Thoracic aorta (tissue), 2 donors: ENCODE measurements at places on chromosomes 1 and 21. TPM values are rescaled to one million over a fixed set of nuclear protein-coding genes. Genes with fewer than 3 reads are reported as not detected.

DNA sequence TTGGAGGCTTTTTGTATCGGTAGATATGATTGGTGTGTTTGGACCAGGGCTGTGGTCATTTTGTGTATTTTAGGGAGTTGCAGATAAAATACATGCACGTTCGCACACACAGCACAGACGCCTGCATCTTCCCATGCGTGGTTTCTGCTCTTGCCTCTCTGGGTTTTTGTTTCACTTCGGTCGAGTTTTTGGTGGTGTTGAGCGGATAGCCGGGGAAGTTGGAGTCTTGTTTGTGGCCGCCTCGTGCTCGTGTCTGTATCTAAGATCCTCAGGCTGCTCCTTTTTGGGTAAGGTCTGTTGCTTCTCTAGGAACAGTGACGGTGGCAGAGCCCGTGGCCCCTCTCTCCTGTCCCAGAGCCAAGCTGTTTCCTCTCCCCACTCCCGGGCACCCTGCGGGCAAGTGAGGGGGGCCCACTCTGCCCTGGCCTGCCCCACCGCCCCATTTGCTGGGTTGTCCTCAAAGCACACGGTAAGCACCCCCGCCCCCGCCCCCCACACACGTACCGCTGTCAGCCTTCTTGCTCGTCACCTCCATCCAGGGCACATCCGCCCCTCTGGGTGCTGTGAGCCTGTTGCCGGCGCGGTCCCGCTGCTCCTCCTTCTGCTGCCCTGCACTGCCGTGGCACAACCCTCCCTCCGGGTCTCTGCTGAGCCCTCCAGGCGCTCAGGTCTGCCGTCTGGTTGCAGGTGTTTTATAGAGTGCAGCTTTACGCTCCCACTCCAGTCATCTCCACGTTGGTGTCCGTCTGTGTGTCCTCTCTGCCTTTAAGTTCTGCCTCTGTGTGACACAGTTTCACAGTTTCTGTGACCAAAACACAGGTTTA lies 51.9 kb downstream of the AGPAT3 start:
- no peak overlapping the region for H3K27ac ChIP-seq
- peak overlapping the region; percentile 42 for H3K4me3 ChIP-seq
- H3K4me1 ChIP-seq, result no peaks in the 10 kb centered on the region
- H3K36me3 ChIP-seq, result no peaks in the 10 kb centered on the region

DNA sequence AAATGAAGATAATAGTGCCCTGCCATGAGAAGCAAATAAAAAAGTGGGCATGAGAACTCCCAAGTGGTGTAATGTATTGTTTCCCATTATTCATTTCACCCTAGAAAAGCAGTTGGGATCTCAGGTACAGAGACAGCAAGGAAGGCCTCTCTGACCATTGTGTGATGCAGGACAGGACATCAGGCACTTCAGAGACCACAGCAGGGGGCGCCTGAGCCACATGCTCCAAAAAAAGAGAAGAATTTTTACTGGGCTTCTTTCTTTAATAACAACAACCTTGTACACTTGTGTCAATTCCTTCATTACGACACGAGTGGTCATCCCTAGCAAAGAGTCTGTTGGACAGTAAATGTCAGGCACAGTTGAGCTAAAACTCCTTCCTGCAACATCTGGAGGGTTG lies 533.3 kb downstream of the OMA1 start:
- no peak overlapping the region for H3K27ac ChIP-seq
- no peaks in the 10 kb centered on the region for H3K27me3 ChIP-seq
- no peak for DNase-seq
- no peaks in the 10 kb centered on the region for H3K4me1 ChIP-seq
- H3K36me3 ChIP-seq, result no peaks in the 10 kb centered on the region

- H3K27ac ChIP-seq, result no peak overlapping the region
- H3K4me3 ChIP-seq, result peak overlapping the region; percentile 79
- no peaks in the 10 kb centered on the region for H3K27me3 ChIP-seq
- H3K36me3 ChIP-seq, result no peaks in the 10 kb centered on the region
These were observed 1.1 kb downstream of the DFFB start for GRCh38 chr1:3858231-3858981.

DNA sequence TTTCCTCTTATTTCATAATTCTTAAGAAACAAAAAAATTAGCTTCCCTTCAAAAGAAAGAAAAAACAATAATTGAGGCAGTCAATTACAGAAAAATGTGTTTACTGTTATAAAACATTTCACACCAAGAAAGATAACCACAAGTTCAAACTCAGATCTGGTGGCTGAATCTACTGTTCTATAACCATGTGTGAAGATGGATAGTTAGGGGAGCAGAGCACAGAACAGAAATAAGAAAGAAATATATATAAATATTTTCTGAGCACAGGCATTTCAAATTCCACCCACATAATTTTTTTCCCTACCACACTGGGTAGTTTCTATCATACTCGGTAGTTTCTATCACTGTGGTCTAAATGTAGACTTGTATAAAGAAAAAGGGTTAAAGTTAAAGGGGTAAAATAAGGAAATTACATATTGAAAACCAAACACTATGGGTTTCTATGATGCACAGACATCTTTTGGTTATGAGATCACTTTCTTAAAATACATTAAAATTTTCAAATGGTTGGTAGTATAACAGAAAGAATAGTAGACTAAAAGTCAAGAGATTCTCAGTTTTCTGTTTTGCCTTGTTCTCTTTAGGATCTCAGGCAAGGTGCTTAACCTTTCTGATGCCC lies 10.8 kb downstream of the LYST start:
- no peaks in the 10 kb centered on the region for H3K36me3 ChIP-seq
- no peak overlapping the region for H3K4me3 ChIP-seq
- peaks cover 10% of the 10 kb centered on the region for H3K4me1 ChIP-seq
- no peaks in the 10 kb centered on the region for H3K27me3 ChIP-seq
- H3K27ac ChIP-seq, result no peak overlapping the region
- DNase-seq, result no peak

DNA sequence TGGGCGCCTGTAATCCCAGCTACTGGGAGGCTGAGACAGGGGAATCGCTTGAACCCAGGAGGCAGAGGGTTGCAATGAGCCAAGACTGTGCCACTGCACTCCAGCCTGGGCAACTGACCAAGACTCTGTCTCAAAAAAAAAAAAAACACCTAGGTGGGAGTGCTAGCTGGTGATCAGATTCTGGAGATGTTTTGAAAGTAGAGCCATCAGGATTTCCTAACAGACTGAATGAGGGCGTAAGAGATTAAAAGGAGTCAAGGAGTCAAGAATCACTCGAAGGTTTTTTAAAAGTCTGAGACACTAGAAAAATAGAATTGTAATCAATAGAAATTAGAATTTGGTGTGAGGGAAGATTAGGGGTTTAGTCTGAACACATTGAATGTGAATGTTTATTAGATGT lies 73.8 kb downstream of the HSF2BP start:
- H3K27me3 ChIP-seq, result no peaks in the 10 kb centered on the region
- peak overlapping the region; percentile 9 for H3K4me3 ChIP-seq
- H3K27ac ChIP-seq, result peak overlapping the region; percentile 75
- H3K4me1 ChIP-seq, result peaks cover 22% of the 10 kb centered on the region

DNA sequence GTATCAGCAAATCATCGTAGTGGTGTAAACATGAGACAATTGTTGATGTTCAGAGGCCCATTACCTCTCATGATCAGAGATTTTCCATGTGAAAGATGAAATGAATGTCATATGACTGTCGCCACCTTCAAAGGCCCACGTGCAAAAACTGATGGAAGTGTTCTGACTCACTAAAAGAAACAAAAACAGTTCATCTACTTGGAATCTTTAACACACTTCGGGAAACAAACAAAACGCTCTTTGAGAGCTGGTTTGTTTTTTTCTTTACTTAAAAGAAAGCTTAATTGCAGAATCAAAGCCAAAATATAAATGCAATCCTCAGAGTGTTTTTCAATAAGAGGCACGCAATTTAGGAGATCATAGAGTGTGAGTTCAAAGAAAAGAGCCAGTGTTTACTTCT lies 100.8 kb downstream of the PLPPR4 start:
- no peak for DNase-seq
- H3K36me3 ChIP-seq, result no peaks in the 10 kb centered on the region
- no peaks in the 10 kb centered on the region for H3K27me3 ChIP-seq
- H3K4me3 ChIP-seq, result no peak overlapping the region

DNA sequence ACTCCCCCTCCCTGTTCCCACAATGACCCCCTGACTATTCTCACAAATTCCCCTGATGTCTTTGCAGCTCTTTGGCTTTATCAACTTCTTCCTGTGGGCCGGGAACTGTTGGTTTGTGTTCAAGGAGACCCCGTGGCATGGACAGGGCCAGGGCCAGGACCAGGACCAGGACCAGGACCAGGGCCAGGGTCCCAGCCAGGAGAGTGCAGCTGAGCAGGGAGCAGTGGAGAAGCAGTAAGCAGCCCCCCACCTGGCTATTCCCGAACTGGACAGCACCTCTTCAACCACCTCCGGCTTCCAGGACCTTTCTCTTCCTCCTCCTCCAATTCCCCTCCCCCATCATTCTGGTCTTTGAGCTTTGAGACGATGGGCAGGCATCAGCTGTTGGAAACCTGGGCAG lies 4.4 kb upstream of the ATXN7L2 start:
- H3K36me3 ChIP-seq, result peaks cover 3% of the 10 kb centered on the region
- H3K4me3 ChIP-seq, result no peak overlapping the region
- peaks cover 3% of the 10 kb centered on the region for H3K4me1 ChIP-seq
- no peak overlapping the region for H3K27ac ChIP-seq
- no peaks in the 10 kb centered on the region for H3K27me3 ChIP-seq

DNA sequence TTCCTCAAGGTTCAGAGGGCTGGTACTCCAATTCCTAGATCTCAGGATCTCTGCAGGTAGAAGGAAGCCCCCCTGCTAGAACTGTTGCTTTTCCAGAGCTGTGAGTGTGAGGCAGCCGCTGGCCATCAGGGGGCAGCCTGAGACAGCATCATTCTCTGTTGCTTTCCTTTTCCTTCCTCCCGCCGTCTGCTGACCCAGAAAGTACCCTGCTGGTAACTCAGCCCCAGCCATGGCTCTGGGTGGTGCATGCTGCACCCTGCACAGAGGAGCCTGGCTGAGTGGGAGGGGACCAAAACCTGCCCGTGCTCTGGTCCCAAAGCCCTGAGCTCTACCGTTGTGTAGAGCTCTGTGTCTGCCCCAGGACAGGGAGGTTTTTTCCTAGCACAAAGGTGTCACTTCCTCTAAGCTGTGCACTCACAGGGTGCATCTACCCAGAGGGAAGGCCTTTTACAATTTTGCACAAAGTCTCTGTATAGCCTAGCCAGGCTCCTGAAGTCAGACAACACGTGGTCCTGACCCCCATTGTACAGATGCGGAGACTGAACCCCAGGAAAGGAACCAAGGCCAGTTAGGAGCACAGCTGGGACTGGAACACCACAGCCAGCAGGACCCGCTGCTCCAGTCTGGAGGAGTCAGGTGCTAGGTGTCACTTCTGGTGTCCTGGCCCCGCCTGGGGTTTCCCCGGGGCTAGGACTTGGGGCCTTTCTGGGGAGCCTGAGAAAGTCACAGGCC lies 5.6 kb upstream of the FAM131C start:
- peaks cover 30% of the 10 kb centered on the region for H3K4me1 ChIP-seq
- H3K36me3 ChIP-seq, result no peaks in the 10 kb centered on the region
- H3K27me3 ChIP-seq, result no peaks in the 10 kb centered on the region
- no peak overlapping the region for H3K4me3 ChIP-seq

The PTPRU gene
- 47.8 TPM for total RNA-seq

The ECM1 gene
- total RNA-seq, result 54.0 TPM
